Parietal lobe (tissue), 2 donors: ENCODE measurements at places on chromosomes 2 and 18. TPM values are rescaled to one million over a fixed set of nuclear protein-coding genes. Genes with fewer than 3 reads are reported as not detected.

DPP10 gene
- total RNA-seq: 101 TPM

SPATA3 gene
- not detected for total RNA-seq

VIL1 gene
- total RNA-seq: not detected

ATOH8 gene
- 3.1 TPM for total RNA-seq

FNDC4 gene
- total RNA-seq: 43.2 TPM

GRB14 gene
- total RNA-seq: 19.1 TPM

PROM2 gene
- 9.4 TPM for total RNA-seq

FAHD2A gene
- total RNA-seq: 21.9 TPM

ALPP gene
- total RNA-seq: not detected

OSBPL6 gene
- 34.4 TPM for total RNA-seq
